ENCODE measurements at places on chromosomes 3 and 15. TPM values are rescaled to one million over a fixed set of nuclear protein-coding genes. Genes with fewer than 3 reads are reported as not detected.
A peak's percentile ranks its signal among the peaks of the same experiment; 100 is the strongest.

GRCh38 chr3:29716213-29716612 is 435.3 kb downstream of the RBMS3 start:
- no peaks in the 10 kb centered on the region for H3K27me3 ChIP-seq
- H3K4me3 ChIP-seq: no peak overlapping the region
- H3K36me3 ChIP-seq: no peaks in the 10 kb centered on the region

DNA sequence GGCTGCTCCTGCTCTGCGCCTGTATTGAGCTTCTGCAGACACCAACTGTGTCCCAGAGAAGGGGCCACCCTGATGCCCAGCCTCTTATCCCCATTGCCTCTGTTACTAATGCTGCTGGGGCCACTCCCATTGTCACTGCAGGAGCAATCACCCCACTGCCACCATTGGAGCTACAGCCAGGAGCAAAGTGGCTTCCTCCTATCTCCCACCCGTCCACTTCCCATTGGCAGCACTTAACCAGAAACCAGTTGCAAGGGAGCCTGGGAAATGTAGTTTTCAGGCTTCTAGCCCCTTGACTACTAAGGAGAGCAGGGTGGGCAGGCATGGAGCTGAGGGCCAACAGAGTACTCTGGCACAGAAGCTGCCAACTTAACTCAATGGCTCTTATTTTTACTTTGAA is 55.9 kb upstream of the KLF13 start:
- H3K27me3 ChIP-seq: no peaks in the 10 kb centered on the region
- H3K4me3 ChIP-seq: no peak overlapping the region
- no peak for DNase-seq
- H3K36me3 ChIP-seq: no peaks in the 10 kb centered on the region

- H3K4me3 ChIP-seq: no peak overlapping the region
- H3K27me3 ChIP-seq: peaks cover 70% of the 10 kb centered on the region
- no peak overlapping the region for H3K27ac ChIP-seq
- DNase-seq: no peak
- H3K4me1 ChIP-seq: no peaks in the 10 kb centered on the region
- no peaks in the 10 kb centered on the region for H3K36me3 ChIP-seq
Observed at GRCh38 chr15:79083154-79083553, 7.4 kb downstream of the RASGRF1 start.

GRCh38 chr3:9021271-9022009 is 58.2 kb upstream of the RAD18 start:
- no peak for DNase-seq
- no peak overlapping the region for H3K4me3 ChIP-seq
- H3K36me3 ChIP-seq: peaks cover 27% of the 10 kb centered on the region
- no peaks in the 10 kb centered on the region for H3K27me3 ChIP-seq
- H3K27ac ChIP-seq: no peak overlapping the region
- H3K4me1 ChIP-seq: no peaks in the 10 kb centered on the region

DNA sequence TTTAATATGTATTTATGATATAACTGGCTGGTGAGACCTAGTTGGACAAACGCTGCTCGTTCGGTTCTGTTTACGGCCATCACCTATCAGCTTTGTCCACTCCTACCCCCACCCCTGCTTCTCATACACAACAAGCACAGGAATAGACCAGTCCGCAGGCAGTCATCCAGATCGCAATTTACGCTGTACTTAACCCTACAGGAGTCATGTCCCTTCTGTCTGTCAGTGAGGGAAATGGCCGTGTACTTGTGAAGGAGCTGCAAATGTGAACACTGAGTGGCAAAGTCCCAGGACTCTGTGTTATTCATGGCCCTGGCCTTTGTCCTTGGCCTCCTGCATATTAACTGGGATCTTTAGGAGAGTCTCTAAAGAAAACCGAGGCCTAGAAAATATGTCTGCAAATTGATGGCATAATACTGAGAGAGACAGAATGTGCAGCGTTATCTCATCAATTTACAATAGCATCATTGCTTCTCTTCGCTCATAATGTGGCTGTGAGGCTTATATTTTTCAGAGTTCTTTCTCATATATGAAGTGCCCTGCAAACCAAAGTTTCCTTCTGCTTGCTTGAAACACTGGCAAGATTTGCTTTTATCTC is 7.2 kb upstream of the ABHD10 start:
- H3K4me1 ChIP-seq: peaks cover 11% of the 10 kb centered on the region
- H3K27ac ChIP-seq: no peak overlapping the region
- no peak overlapping the region for H3K4me3 ChIP-seq

DNA sequence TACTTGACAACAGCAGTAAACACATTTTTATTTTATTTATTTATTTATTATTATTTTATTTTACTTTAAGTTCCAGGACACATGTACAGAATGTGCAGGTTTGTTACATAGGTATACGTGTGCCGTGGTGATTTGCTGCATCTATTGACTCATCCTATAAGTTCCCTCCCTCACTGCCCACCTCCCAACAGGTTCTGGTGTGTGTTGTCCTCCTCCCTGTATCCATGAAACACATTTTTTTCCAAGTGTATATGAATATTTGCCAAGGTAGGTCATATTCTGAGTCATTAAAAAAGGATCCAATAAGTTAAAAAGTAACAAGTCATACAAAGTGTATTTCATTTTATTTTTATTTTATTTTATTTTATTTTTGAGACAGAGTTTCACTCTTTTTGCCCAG is 567.3 kb upstream of the KCNMB2 start:
- H3K27ac ChIP-seq: no peak overlapping the region
- no peak for DNase-seq
- H3K27me3 ChIP-seq: no peaks in the 10 kb centered on the region
- H3K36me3 ChIP-seq: no peaks in the 10 kb centered on the region

GRCh38 chr3:38137615-38138348 is 679 bp upstream of the MYD88 start:
- peak overlapping the region; percentile 81 for H3K4me3 ChIP-seq
- H3K27me3 ChIP-seq: no peaks in the 10 kb centered on the region
- peak overlapping the region; percentile 71 for H3K27ac ChIP-seq
- no peak for DNase-seq

- H3K4me3 ChIP-seq: no peak overlapping the region
- H3K27ac ChIP-seq: no peak overlapping the region
- peaks cover 10% of the 10 kb centered on the region for H3K4me1 ChIP-seq
- H3K27me3 ChIP-seq: no peaks in the 10 kb centered on the region
- H3K36me3 ChIP-seq: no peaks in the 10 kb centered on the region
Observed at GRCh38 chr15:51038162-51038973, 56.3 kb downstream of the TNFAIP8L3 start.

DNA sequence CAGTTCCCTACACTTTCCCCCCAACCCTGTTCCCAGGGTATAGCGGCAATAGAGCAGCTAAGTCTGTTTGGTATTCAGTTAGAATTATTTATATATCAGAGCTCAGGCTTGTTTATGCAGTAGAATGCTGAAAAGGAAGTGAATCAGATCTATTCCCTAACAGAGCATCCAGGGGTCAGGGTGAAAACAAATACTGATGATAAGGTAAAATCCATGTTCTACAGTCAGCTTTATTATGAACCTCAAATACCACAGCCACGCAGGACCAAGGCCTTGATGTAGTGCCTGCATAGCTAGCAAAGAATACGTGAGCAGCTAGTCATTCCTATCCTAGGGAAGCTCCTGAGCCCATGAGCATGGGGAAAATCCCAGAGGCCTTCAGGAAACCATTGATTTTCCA is 229.7 kb upstream of the ICE2 start:
- H3K36me3 ChIP-seq: no peaks in the 10 kb centered on the region
- DNase-seq: no peak
- no peak overlapping the region for H3K4me3 ChIP-seq
- no peaks in the 10 kb centered on the region for H3K27me3 ChIP-seq
- H3K4me1 ChIP-seq: peaks cover 6% of the 10 kb centered on the region
- no peak overlapping the region for H3K27ac ChIP-seq

GRCh38 chr3:11510001-11510340 is 133.7 kb downstream of the VGLL4 start:
- no peak overlapping the region for H3K27ac ChIP-seq
- no peaks in the 10 kb centered on the region for H3K27me3 ChIP-seq
- peaks cover 4% of the 10 kb centered on the region for H3K36me3 ChIP-seq
- peaks cover 23% of the 10 kb centered on the region for H3K4me1 ChIP-seq

DNA sequence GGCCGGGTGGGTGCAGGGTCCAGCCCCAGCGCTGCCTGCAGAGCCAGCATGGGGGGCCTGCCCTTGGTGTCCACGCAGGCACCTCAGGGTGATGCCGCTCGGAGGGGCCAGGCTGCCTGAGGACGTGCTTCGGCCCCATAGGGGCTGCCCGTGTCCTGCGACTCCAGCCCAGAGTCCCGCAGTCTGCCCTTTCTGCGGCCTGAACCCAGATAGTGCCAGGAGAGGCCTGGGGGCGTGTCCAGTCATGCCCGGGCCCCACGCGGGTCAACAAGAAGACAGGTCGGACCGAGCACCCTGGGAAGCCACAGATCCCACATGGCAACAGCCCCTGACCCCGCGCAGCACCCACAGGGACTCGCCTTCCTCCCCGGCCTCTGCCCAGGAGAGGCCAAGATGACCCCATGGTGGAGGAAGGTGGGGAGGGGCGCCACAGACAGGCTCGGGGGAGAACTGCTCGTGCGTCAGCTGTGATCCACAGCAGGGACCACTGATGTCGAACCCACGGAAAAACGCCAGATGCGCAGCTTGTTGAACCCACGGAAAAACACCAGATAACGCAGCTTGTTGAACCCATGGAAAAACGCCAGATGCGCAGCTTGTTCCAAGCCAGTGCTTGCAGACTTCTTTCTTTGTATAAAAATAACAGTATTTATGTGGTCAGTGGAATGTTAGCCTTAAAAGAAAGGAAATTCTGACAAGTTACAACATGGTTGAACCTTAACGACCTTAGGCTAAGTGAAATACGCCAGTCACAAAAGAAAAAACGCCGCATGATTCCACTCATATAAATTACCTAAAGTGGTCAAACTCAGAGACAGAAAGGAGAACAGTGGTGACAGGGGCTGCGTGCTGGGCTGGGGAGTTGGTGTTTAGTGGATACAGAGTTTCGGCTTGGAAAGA is 28.5 kb downstream of the CYFIP1 start:
- no peaks in the 10 kb centered on the region for H3K27me3 ChIP-seq
- H3K4me3 ChIP-seq: no peak overlapping the region
- peaks cover 24% of the 10 kb centered on the region for H3K36me3 ChIP-seq
- peaks cover 15% of the 10 kb centered on the region for H3K4me1 ChIP-seq
- DNase-seq: no peak

DNA sequence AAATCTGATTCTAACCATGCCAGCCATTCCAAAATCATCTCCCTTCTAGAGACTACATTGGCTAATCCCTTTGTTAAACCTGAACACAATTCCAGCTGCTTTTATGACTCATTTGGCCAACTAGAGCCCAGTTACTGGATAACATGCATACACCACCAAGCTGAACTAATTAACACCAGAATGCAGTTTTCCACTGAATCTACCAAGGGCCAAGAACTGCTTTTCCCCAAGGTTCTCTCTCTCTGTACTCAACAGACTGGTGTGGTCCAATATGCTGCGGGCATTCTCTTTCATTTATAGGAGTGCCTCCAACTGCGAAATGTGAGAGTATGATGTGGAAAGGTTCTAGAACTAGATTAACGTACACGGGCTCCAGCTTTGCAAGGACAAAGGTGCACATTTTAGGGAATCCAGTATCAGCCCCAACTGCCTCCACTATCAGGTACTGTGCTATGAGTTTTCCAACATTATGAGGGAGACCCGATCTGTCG is 1.5 kb downstream of the CHSY1 start:
- no peak overlapping the region for H3K27ac ChIP-seq
- H3K4me3 ChIP-seq: peak overlapping the region; percentile 71
- no peaks in the 10 kb centered on the region for H3K27me3 ChIP-seq
- H3K4me1 ChIP-seq: peaks cover 31% of the 10 kb centered on the region
- DNase-seq: peak; percentile 70

DNA sequence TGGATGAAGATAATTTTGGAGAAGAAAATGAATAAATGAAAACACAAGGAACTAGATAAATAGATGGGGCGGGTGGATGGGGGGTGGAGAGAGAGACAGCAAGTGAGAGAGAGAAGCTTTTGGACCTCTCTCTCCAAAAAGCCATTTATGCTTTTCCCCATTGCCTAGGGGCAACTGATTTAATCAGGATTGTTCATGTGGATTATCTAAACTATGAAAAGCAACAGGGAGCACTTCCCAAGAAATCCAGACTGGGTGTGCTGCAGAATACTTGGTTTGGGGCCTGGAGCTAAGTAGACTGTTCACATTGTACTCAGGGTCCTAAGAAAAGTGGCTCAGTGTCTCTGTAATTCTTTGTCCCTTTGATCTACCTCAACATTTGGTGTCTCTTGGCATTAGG is 367.0 kb downstream of the TIGIT start:
- no peak overlapping the region for H3K4me3 ChIP-seq
- H3K27ac ChIP-seq: no peak overlapping the region
- H3K27me3 ChIP-seq: no peaks in the 10 kb centered on the region
- H3K36me3 ChIP-seq: no peaks in the 10 kb centered on the region
- no peak for DNase-seq

DNA sequence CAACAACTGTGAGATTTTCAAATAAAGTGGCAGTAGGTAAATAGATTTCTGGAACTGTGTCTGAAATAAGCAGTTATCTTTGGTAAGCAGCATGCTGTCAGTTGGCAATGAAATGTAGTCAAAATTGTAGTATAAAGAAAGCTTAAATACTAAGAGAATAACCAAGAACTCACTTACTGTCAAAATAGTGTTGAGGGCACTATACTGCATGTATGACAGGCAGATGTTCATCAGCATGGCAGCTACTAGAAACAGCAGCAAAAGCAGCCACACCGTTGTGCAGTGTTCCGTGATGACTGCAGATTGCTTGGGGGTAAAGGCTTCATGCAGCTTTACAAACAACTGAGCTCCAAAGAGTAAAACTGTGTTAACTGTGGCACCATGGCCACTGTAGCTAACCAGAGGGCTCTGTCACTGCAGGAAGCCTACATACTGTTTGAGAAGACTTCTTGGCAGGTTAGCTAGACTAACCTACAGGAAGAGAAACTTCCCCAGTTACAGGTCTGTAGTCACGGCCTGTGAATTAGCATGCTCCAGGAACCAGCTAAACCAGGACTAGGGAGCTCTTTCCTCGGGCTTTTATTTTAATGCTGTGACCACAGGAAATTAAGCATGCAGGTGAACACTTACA is 459.7 kb downstream of the TBL1XR1 start:
- H3K27me3 ChIP-seq: no peaks in the 10 kb centered on the region
- no peaks in the 10 kb centered on the region for H3K4me1 ChIP-seq
- DNase-seq: no peak

DNA sequence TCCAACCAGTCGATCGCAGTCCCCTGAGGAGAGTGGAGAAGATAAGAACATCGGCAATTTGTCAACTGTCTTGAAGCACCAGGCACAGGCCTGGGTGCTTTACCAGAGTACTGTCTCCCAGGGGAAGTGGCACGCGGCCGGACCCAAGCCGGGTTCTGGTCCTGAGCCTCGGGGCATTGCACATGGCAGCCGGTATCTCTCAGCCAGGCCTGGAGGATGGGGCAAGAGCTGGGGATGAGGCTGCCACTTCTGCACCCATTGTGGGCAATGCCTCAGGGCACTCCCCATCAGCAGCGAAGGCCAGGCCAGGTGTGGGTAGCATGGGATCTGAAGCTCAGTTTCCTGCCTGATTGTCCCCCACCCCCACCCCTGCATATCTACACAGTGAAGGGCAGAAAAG is 77.5 kb downstream of the ADCY5 start:
- no peak for DNase-seq
- H3K27ac ChIP-seq: no peak overlapping the region
- peaks cover 8% of the 10 kb centered on the region for H3K27me3 ChIP-seq
- no peaks in the 10 kb centered on the region for H3K36me3 ChIP-seq

GCSAM gene
- 0.29 TPM for total RNA-seq

RARB gene
- total RNA-seq: not detected
